Non-pigmented ciliary epithelial cell (primary cell): ENCODE measurements at places on chromosomes 1 and 21.

DNA sequence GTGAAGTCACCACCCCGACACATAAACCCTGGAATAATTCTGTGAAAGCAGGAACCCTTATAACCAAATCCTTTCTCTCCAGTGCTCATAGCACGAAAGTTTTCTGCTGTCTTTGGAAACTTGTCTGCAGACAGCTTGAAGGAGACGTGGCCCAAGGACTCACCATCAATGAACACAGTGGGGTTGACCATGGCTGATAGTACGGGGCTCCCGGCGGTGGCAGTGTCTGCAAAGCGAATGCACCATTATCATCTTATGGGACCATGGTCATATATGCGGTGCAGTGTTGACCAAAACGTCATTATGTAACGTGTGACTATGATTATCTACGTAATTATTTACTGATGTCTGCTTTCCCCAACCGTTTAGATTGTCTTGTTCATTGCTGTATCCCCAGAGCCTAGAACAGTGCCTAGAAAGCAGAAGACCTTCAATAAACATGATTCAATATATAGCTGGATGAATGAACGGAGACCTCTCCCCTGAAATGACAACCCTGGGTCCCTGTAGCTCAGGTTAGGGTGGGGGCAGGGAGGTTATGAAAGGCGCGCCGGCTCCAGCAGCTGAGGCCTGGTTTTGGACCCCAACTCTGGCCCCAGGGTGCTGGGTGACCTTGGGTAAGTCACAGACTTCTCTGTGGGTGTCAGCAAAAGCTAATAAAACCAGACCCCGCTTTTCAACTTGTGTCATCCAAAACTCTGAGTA, 128.4 kb upstream of the ZBTB40 start:
- no peak for DNase-seq

GRCh38 chr1:181909010-181909409, 152.5 kb downstream of the ZNF648 start:
- DNase-seq: no peak

- peak; percentile 96 for DNase-seq
Observed at GRCh38 chr21:46060596-46061061, 37.3 kb upstream of the COL6A2 start.

- DNase-seq: peak; percentile 59
Observed at GRCh38 chr1:172902861-172903381, 147.8 kb downstream of the TNFSF18 start.

DNA sequence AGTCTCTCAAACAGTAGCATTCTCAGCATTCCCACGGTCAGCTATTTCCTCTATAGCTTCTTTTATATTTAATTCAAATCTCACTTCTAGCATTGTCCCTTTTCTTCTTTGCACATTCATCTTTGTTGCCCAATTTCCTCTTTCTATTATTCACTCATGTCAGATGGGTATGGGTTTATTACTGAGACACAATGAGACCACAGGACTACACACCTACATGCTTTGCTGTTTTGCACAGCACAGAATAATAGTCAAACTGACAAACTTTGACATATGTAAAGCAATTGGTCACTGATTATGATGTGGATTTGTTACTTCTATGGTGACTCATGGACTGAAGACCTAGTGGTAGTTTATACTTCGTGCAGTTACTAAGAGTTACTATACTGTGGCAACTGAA, 5.8 kb upstream of the CD1C start:
- DNase-seq: no peak

GRCh38 chr1:53459321-53460175, at the start of gene DMRTB1:
TSS of gene DMRTB1 (plus strand) at chr1:53459399. CDS start at chr1:53459454, 55 bp downstream.
- no peak for DNase-seq

DNA sequence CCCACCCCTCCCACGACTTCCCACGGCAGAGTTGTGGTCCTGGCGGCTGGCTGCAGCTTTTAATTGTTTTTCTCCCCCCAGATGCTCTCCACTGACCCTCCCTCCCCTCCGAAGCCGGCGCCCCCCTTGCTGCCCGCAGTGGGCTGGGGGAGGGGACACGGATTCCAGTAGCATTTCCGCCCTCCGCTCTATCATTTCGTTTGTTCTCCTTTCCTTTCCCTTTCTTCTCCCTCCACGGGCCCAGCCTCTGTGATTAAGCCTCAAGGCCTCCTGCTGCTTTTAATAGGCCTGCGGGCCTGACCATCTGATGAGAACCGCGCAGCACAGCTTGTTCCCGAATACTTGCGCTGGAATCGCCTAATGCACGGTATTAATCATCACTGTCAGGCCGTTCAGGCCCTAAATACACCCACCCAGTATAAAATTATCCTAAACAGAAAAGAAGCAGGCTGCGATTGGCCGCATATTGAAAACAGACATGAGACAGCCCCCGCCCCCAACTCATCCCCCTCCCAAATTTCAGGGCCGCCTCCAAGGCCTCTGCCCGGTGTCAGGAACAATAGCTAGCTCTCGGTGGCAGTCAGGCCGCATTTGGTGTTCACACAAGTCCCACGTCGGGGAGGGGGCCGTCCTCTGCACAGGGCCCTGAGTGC, 102.0 kb upstream of the ARHGEF16 start:
- peak; percentile 63 for DNase-seq

DNA sequence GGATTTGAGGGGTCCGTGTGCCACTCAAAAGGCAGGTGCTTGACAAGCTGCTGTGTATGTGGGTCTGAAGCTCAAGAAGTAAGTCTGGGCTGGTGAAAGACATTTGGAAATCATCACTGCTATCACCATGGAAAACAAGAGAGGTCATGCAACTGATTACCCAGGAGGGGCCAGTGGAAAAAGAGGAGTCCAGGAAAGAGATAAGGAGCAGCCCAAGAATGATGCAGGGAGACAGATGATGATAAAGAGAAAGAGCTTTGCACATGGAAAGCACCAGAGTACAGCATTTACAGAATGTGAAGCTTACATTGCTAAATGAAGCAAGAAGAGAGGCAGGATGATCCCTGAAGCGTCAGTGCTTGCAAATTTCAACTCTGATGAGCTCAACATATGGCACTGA, 203.2 kb downstream of the SETD4 start:
- DNase-seq: no peak

- DNase-seq: no peak
Observed at GRCh38 chr1:5415606-5416005, 576.6 kb downstream of the NPHP4 start.

- DNase-seq: peak; percentile 79
Observed at GRCh38 chr1:200075938-200076546, 48.5 kb downstream of the NR5A2 start.
